ENCODE measurements at places on chromosomes 1 and 21.

- DNase-seq: no peak
These were observed 61.6 kb upstream of the TENT5B start for GRCh38 chr1:27074175-27074780.

DNA sequence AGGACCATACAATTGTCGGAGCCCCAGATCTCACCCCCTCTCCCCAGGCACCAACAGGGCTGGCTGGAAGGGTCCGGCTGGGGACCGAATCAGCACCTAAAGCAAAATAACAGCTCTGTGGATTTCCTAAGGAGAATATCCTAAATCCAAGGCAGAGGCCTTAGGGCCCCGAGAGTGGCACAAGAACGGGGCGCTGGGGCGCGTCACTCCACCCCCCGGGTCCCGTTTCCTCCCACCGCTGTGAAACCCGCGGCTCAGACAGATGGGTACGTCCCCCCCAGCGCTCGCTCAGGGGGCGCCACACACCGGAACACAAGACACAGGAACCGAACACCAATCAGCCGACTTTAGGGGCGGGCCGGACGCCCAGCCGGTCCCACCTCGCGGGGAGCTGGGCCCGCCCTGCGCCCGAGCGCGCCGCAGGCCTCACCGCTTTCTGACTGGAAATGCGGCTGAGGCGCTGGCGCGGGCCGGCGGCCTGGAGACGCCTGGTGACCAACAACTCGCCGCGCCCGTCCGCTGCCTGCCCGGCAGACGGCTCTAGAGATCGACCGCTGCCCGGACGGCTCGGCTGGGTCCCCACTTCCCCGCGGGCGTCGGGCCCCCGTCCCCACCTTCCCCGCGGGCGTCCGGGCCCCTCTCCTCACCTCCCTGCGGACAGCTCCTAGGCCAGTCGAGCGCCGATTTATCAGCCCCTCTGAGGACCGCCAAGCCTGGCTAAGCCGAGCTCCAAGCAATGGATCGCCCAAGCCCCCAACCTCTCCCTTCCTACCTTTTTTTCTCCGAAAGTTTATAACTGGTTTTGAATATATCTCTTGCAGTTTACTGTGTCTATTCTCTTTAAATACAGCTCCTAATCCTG is at the start of gene HFM1:
Gene HFM1 (minus strand): TSS at position 687 of the 862 bp plus-strand sequence. CDS start 3,755 bp downstream, outside the sequence.
- peak; percentile 58 for DNase-seq

DNA sequence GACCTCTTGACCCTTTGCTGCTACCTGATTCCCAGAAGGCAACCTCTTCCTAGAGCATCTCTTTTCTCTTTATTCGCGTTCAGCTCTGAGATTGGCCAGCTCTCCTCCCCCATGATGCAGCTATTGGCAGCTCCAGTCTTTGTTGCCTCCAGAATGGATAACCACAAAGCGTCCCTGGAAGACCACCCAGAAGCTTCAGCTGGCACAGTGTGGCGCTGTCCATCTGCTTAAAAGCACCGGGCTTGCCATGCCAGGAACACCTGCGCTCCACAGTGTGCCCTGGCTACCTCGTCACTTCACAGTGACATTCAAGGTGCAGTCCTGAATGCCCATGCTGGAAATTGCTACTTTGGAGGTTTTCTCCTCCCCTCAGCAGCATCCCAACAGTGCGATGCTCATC is 353.9 kb downstream of the LMO4 start:
- no peak for DNase-seq

GRCh38 chr21:31801551-31802219 is 69.8 kb upstream of the SCAF4 start:
- DNase-seq: no peak

GRCh38 chr1:20834192-20834591 is 47.1 kb upstream of the HP1BP3 start:
- DNase-seq: no peak
